ENCODE measurements at places on chromosomes 6 and 20. TPM values are rescaled to one million over a fixed set of nuclear protein-coding genes. Genes with fewer than 3 reads are reported as not detected.

DNA sequence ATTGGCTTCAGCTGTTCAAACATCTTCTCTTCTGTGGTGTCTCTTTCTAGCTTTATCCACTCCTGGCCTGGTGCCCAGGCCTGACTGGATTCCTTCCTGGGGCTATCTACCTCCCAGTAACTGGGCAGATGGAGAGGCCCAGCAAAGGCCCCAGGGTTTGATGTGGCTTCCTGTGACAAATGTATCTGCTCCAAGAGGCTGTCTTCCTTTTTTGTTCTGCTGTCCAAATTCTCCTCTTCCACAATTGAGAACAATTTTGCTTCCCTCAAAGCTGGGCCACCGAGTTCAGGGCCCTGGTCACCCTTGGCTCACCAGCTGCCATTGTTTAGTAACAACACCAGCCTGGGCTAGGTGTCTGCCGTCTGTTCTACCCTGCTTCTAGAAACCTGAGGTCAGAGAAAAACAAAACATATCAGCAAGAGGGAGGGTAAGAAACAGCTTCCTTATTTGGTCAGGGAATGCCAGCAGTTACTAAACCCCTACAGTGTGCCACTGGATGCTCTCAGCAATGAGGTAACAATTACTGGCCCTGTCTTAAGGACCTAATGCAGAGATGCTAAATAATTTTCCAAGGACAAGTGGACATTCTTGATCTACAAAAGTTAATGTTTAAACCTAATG lies 3.9 kb downstream of the ZFP57 start:
- no peak overlapping the region for H3K27ac ChIP-seq
- DNase-seq, result no peak
- no peaks in the 10 kb centered on the region for H3K27me3 ChIP-seq
- no peaks in the 10 kb centered on the region for H3K36me3 ChIP-seq
- H3K4me1 ChIP-seq, result no peaks in the 10 kb centered on the region

Gene ZNF391
- total RNA-seq, result 5.0 TPM

DNA sequence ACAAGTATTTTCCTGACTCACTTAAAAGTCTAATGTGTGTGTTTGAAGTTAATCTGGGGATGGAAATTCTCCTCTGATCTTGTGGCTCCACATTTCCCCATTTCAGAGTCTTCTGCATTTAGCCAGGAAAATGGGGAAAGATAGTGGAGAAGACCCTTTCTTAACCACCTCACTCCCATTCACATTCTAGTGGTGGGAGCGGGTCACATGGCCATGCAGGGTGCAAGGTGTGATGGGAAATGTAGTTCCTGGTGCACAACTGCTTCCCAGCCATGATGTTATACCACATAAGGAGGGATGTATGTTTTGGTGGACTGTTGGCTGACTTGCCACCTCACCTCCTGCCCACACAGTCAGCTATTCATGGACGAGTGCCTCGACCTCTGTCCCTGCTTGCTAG lies 61.8 kb downstream of the BANF2 start:
- H3K4me1 ChIP-seq, result peaks cover 14% of the 10 kb centered on the region
- no peak overlapping the region for H3K27ac ChIP-seq
- no peaks in the 10 kb centered on the region for H3K27me3 ChIP-seq
- DNase-seq, result no peak
- no peaks in the 10 kb centered on the region for H3K36me3 ChIP-seq
- H3K4me3 ChIP-seq, result no peak overlapping the region

Gene TREML2
- total RNA-seq, result not detected

DNA sequence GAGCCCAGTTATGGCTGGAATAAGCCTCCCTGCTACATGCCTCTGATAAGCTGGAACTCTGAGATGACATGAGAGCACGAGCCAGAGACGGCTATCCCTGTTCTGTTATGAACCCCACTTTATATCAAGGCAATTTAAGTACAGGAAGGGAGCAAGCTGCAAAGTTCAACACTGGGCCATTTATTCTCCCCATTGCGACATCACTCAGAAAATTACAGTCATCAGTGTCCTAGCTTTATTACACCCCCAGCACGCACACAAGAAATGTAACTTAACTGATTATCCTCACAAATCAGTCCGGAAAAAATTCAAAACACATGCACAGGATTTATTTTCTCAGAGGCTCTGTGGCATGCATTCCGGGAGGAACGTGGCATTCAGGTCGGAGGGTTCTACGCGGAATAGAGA lies 125.3 kb upstream of the SLC2A12 start:
- H3K4me3 ChIP-seq, result peak overlapping the region; percentile 50
- H3K27me3 ChIP-seq, result no peaks in the 10 kb centered on the region
- peaks cover 30% of the 10 kb centered on the region for H3K4me1 ChIP-seq
- H3K27ac ChIP-seq, result peak overlapping the region; percentile 18
- peaks cover 1% of the 10 kb centered on the region for H3K36me3 ChIP-seq

All from Caco-2 (cell line).